NCI-H2227 treated with DMSO at 0.1 percent for 48 hours (cell line): ENCODE measurements at places on chromosomes 12 and 14.

DNA sequence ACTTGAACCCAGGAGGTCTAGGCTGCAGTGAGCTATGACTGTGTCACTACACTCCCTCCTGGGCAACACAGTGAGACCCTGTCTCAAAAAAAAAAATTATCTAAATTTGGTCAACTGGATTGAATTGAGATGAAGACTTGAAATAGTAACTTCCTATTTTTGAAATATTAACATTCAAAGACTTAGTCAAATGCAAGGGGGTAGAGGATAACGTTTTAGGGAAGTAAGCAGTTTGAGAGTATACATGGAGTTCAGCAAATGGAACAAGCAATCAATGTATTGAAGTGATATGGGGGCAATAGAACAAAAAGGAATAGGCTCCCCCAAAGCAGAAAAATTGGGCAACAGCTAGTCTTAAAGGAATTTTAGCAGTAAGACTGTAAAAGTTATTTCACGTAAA, 4.6 kb upstream of the MFAP5 start:
- DNase-seq: no peak

DNA sequence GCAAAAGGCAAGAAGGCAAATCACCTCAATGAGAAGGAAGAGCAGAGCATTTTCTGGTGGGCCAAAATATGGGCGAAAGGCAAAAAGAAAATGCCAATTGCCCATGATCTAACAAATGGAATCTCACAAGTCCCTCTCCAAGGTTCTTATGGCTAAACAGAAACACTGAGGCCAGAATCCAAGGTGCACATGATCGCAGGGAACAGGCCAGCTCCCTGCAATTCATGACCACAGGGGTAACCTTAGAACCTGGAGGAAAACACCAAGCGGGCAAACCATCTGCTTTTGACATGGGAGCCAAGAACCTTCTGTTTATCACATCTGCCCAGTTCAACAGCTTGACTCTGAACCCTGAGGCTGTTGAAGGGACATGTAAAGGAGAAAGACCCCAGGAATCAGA, 60.0 kb downstream of the NT5DC3 start:
- DNase-seq: no peak

DNA sequence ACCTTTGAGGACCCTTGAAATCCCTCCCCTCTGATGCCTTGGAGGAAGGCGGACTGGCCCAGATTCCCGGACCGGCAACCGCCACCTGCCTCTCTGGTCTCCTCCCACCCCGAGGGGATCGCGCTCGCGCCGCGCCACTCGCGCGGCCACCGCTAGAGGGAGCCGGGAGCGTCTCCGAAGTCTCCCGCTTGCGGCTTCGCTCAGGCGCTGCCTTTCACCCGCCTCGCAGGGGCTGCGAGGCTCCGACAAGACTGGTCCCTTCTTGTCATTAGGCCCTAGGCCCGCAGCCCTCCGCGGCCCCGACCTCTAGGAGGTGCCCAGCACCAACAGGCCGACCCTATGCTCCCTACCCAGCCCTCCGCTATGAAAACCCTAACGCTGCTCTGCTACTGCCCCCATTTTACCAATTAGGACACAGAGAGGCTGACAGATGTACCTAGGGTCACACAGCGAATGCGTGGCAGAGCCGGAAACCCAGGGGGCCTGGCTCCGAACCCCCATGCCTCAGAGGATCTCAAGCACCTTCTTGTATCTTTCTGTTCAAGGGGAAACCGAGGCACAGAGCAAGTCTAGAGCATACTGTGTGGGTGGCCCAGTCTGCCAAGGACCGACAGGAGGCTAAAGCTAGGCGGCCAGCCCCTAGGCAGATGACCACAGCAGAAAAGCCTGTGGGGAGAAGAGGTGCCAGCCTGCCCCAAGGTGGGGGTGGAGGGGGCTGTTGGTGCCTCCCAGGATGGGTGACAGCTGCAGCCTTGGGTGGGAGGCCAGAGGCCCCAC, 21.4 kb upstream of the VSX2 start:
- DNase-seq: peak; percentile 6

GRCh38 chr14:77103951-77104350, 5.9 kb downstream of the CIPC start:
- no peak for DNase-seq

DNA sequence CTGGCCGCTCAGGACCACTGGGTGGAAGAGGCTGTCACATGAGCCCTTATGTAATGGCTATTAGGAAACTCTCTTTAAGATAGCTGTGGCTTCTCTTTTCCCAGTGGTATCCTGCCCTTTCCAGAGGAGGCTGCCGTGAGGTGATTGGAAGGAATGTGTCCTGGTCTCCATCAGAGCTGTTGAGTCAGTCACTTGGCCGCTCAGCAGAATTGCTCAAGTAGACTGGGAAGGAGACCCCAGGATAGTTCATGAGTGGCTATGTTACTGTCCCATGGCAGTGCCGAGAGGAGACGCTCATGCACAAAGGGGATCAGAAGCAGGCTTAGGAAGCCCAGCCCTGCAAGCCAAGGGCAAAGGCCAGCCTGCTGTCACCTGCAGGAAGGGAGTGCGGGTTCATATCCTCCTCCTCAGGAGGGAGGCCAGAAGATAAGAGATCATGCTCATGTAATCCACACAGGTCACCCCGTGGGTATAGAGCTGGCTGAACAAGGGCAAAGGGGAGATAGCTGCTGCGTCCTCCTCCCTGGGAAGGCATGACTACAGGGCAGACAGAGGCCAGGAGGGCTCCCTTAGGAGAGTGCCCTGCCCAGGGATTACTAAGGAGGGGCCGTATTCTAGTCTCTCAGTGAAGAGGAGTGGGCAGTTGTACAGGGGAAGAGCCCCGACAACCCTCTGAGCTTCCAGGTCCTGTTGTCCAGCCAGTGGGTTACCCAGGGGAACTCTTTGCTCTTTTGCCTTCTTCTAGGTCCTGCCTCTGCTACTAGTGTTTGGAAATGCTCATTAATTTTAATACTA, 137.0 kb upstream of the MAX start:
- no peak for DNase-seq

DNA sequence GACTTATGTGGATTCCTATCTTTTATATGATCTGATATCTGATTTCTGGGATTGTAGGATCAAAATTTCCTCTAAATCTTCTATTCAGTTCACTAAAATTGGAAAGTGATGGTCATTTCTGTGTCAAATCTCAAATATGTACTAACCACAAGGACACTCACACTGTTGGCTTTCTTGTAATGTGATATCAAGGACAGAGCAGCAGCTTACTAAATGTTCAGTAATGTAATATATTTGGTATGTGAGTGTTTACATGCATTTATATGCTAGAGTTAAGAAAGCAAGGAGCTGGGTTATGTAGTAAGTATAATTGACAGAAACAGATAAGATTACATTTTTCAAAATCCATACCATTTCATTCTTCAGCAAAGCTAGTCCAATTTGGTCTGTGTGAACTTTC, 16.5 kb downstream of the PUS7L start:
- DNase-seq: no peak

DNA sequence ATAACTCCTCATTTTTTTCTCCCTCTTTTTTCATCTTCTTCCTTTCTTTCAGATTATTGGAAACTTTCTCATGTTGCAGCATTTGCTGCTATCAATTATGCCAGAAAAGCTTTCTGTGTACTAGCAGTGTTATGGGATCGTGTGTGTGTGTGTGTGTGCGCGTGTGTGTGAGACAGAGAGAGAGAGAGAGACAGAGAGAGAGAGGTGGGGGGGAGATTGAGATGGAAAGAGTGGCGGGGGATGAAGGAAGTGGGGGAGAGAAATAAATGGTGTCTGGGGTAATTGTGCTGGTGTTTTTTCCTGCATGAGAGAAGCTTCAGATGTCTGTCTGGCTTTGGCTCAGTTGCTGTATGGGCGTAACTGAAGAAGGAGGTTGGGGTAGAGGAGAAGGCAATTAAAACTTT, 268.9 kb downstream of the RAD51B start:
- DNase-seq: peak; percentile 59

- DNase-seq: no peak
Observed at GRCh38 chr14:103762036-103762435, 46.4 kb downstream of the ZFYVE21 start.

- DNase-seq: no peak
Observed at GRCh38 chr12:117718141-117718540, 250.6 kb downstream of the KSR2 start.
